Fibroblast of skin of abdomen (primary cell): ENCODE measurements at places on chromosomes 11 and 22.

DNA sequence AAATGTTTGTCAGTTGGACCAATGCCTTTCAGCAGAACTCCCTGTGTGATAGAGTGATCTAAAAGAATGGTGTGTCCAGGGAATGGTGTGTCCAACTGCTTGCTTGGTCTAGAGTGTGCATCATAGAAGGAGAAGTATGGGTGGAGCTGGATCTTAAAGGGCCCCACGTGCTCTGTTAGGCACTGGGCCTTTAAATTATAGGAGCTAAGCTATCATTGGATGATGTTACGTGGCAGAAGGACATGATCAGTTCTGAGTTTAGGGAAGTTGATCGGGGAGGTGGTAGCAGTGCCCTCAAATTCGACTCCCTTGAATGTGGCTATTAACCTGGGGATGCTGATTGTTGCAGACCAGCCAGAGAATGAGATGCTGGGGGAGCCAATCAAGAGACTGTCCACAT lies 16.4 kb downstream of the STX3 start:
- DNase-seq: no peak

DNA sequence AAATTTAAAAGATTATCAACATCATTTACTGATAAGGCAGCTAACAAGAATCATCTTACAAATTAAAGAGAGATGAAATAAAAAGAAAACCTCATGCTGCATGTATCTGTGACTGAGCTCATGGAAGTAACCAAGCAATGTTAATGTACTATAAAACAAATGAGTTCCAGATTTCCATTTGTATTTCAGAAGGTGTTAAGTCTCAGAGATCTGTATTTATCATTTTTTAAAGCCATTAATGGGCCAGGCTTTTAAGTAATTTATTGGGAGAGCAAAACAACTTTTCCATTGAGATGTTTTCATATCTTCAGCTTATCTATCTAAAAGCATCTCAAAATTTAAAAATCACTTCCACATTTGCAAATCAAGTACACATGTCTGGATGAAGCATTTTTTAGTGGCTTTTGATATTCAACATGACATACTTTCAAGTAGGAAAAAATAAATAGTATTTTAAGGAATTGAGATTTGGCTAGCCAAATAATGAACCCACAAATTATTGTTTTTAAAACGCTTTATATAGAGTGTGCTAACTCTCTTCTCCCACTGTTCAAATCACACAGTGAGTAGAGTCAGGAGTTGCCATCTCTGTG lies 17.9 kb upstream of the BBOX1 start:
- DNase-seq: no peak

- DNase-seq: no peak
Observed at GRCh38 chr11:17932472-17932871, 80.4 kb downstream of the SERGEF start.

DNA sequence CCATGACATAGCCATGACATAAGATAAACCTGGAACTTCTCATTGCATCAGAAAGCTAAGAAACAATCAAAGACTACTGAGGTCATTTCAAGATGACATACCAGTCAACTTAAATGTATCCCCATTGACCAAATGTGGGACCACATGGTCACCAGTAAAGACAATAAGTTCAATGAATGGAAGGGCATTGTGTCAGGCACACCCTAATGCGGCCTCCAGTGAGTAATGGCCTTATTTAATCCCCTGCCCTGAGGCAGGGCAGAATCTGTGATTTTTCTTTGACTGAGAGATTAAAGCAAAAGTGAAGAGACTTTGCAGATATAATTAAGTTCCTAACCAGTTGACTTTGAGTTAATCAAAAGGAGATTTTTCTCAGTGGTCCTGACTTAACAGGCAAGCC lies 17.3 kb upstream of the SYT8 start:
- no peak for DNase-seq

DNA sequence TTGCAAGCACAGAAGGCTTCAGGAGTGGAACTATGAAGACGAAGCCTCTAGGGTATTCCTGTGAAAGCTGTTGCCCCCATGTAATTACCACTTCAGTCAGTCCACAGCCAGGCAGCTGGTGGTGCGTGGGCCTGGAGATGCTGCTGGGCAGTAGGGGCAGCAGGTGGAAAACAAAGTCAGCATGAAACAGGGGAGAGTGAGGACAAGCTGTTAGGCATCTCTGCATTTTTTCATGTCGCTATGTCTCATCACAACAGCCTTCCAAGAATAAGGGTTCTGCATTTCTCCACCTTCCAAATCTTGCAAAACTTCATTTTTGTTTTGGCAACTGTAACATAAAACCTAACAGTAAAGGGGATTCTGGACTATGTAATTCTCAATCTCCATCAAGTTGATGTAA lies 757.5 kb downstream of the NELL1 start:
- no peak for DNase-seq

DNA sequence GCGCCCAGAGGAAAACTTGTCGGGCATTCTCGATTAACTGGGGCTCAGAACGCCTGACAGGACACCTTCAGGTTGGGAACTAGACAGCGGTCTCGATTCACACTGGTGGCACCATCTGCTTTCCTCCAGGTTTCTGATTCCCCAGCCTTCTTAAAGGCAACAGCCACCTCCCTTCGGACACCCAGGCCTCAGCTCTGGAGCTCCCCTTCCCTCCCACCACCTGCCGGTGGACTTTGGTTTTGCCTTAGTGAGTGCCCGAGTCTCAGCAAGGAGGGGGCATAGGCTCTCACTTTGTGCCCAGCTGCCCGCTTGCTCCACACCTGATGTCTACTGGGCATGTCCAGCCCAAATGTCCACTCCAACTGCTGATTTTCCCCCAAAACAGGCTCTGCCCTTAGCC lies 110.4 kb upstream of the PARVA start:
- no peak for DNase-seq

DNA sequence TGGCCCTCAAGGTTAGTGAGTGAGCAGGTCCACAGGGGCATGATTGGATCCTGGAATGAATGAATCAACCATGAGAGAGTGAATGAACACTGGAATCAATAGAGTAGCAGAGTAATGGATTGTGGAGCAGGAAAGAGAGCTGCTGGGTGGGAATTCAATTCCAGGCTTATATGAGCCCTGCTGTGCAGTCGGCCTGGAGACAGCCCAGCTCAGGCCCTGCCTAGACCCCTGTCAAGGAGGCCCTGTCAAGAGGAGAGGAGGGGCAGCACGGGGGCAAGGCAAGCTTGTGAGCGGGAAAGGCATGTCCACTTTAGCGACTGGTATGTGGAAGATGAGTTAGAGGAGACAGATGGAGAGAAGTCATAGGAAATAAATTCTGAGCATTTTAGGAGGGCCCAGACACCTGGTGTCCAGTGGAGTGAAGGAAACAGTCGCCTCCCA lies 1.3 kb upstream of the FOLR1 start:
- DNase-seq: no peak

GRCh38 chr11:70603114-70603755 lies 204.9 kb downstream of the CTTN start:
- DNase-seq: no peak

- peak; percentile 28 for DNase-seq
Observed at GRCh38 chr11:118448294-118448693, 12.0 kb downstream of the KMT2A start.

DNA sequence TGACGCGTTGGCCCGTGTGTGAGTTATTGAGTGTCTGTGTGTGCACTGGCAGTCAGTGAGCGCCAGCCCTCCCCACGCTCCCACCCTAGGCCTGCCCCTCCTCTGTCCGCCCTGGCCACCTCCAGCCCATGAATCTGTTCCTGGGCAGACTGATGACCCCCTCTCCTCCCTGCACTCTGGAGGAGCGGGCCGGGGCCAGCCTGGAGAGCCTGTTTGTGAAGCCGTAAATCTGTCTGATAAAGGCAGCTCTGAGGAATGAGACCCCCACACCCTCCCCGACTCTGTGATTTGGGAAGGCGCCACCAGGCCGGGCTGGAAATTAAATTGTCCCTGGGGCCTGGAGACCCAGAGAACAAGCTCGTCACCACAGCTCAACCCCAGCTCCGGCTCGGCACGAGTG lies 8.6 kb downstream of the TSSC4 start:
- no peak for DNase-seq

- no peak for DNase-seq
Observed at GRCh38 chr11:66858186-66858938, 1.5 kb downstream of the LRFN4 start.

- no peak for DNase-seq
Observed at GRCh38 chr11:120564573-120565311, 53.2 kb downstream of the GRIK4 start.

DNA sequence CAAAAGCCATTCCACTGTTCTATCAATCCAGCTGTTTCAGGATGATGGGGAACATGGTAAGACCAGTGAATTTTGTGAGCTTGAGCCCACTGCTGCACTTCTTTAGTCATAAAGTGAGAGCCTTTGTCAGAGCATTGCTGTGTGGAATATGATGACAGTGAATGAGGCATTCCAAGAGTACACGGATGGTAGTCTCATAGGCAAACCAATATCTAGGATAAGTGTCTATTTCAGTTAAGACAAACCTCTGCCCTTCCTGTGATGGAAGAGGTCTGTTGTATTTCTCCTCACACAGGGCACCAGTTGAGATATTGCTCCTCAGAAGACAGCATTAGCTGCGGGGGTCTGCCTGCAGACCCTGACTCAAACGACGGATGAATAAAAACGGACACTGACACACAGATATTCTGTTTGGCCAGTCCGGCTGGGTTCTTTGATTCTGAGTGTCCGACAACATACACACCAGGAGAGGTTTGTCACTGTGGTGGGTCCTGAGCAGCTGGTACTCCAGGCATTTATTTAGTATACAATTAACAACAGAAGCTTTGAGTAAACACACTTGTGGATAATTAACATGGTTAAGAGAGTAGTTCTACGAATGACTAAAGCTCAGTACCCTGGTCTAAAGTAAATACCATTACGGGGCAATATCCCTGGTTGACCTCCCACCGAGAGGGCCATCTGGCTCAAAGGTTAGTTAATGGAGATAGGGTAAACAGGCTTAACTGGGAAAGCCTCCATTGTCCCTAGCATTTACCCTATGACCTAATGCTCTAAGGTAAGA lies 121.7 kb downstream of the ZNF280B start:
- no peak for DNase-seq
